A673 (cell line): ENCODE measurements at places on chromosomes 1 and 21.

- no peak for DNase-seq
These were observed 17.9 kb upstream of the ZNF281 start for GRCh38 chr1:200427744-200428143.

- no peak for DNase-seq
These were observed 147.5 kb downstream of the TSEN15 start for GRCh38 chr1:184199036-184199435.

GRCh38 chr1:198978523-198978922 lies 339.7 kb downstream of the PTPRC start:
- DNase-seq = no peak

GRCh38 chr1:203373991-203374390 lies 23.1 kb upstream of the FMOD start:
- no peak for DNase-seq

GRCh38 chr1:29279406-29279805 lies 43.1 kb downstream of the PTPRU start:
- DNase-seq = no peak

GRCh38 chr1:154440036-154440804 lies 35.1 kb downstream of the IL6R start:
- DNase-seq = no peak

DNA sequence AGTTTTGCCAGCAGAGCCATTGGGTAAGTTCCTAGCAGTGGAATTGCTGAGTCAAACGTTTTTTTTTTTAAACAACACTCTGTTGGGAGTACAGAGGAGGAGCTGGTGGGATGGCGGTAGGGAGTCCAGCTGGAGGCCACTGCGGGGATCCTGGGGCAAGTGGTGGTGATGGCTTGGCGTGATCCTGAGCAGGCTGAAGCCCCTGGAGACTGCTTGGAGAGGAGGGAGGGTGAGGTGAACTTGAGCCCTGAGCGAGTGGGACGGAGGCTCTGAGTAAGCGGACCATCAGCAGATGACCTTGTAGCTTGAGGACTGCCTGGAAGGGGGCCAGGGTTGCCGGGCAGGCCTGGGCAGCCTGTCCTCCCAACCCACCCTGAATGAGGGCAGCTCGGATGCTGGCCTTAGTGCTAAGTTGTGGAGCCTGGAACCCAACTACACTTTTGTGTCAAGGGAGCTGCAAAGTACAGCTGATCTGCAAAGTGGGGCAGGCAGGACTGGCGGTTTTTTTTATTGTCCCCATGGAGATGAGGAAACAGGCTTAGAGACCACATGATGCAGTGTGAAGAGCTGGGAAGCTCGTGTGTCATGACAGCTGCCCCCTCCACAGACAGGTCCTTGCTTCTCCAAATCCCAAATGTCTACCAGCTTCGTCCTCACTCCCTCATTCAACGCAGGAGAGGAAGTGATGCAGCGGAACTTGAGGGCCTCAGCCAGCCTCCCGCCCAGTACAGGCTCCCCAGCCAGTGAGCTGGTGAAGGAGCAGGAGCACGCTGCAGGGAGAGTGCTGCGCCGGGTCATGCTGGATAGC lies 20.2 kb downstream of the MRPL37 start:
- DNase-seq = no peak

DNA sequence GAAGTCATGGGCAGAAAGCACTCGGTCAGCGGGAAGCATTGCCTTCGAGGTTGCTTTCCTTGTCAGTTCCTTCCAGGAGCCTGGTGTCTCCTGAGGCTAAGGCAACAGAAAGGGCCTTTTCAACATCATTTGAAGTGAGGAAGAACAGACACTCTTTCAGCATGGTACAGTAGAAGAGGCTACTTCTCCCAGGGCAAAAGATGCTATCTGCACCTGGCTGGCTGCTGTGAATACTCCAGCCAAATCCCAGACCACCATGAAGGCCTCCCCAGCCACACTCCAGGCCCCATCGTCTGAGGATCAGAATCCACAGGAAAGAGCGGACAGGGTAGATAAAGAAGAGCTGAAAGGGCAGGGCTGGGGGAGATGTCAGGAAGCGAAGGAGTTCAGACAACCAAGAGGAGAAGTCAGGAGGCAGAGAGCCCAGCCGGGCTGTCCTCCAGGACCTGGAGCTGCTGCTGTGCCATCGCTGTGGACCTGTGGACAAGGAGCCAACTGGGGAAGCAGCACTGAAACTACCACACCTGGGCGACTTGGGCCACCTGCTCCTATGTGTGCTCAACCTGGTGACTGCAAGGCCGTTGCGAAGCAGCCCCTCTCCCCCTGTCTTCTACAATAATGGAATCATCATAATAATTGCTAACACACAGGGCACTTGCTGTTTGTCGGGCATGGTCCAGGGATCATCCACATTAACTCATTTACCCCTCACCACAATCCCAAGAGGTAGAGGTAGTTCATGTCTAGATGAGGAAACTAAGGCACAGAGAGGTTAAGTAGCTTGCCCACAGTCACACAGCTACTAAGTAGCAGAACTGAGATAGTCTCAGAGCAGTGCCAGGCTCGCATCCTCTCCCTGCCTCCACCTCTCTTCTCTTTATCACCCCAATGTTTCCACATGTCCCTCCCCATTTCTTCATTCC lies 88.0 kb upstream of the ZBTB40 start:
- DNase-seq = no peak

DNA sequence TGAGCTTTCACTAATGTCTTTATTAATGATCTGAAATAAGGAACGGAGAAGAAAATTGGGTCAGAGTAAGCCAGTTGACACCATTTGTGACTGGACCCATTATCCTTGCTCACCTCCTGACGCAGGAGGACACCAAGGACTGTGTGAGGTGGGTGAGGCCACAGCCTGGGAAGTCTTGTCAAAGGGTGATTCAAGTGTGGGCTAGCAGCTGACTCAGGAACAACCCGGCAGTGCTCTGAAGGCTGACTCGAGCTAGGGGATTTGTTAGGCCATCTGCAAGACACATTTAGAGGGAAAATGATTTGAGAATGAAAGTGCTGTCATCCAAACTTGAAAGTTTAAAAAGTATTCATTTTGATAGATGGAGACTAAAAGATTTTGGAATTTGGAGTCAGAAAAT lies 21.2 kb downstream of the PRRX1 start:
- no peak for DNase-seq

DNA sequence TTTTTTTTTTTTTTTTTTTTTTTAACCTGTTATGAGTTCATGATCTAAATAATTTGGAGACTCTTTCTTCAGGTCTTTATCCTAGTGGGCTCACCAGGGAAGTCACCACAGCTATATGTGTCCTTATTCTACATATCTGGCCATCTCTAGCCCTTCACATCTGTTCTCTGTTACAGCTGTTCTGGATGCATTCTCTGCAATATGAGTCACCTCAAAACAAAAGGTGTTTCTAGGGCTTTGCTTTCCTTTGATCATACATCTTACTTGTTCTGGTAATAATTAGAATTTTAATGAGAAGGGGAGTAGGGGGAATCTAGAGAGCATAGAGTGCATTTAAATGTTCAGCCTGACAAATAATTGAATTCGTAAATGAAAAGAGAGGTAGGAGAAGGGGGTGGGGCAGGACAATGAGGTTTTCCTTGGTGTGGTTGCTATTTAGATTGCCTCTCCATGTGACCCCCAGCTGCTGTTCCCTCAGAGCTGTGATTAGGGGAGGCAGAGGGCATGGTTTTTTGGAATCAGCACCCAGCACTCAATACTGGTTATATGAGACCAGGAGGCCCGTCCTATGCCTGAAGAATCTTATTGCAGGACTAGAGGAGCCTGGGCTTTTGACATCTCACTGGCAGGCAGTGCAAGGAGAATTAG lies 8.0 kb downstream of the SYT6 start:
- DNase-seq = no peak

GRCh38 chr1:95017775-95018174 lies 55.0 kb downstream of the ALG14 start:
- DNase-seq = no peak

DNA sequence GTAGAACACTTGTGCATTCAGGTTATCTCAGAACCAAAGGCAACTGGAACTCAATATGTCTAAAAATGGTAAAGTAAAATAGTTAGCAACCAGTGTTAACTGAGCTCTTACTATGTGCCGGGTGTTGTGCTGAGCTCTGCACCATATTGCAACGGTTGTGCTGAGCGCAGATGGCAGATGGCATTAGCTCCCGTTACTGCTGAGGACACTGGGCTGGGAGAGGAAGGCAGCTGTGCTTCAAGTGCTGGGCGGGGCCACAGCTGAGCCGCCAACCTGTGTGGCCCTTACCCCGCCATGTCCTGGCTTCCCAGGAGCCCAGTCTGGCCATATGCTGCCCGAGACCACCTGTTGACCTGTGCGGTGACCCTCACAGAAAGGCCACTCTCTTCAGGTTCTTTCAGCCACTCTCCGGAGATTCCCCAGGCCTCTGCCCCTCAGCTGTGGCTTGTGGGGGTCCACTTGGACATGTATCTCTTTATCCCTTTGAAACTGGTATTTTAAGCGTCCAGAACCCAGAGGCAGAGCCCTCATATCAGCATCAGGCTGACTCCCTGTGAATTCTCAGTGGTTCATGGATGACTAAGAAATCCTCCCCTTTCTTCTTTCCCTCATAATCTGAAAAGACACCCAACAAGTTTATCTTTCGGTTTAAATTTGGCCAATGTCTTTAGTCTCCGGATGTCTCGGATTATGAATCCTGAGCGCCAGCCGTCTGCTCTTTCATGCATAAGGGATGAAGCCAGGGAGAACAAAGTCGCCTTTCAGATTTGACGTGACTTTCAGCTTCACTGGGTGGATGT lies 26.4 kb downstream of the LDLRAP1 start:
- no peak for DNase-seq

DNA sequence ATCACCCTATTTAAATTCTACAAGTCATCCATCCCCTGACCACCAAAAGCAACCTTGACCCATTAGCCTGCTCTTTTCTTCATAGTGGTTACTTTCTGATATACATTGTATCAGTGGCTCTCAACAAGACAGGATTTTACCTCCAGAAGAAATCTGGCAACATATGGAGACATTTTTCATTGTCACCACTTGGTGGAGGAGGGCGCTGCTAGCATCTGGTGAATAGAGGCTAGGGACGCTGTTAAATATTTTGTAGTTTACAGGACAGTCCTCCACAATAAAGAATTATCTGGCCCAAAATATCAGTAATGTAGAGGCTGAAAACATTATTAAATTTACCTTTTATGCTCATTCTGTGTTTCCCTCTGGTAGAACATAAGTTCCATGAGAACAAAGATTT lies 6.1 kb downstream of the HSPA13 start:
- DNase-seq = peak; percentile 35

- DNase-seq = peak; percentile 36
These were observed at the start of gene KMO for GRCh38 chr1:241532162-241532531. Gene KMO, plus strand, starts transcription at chr1:241532378. Its CDS starts 67 bp downstream, at chr1:241532445.

DNA sequence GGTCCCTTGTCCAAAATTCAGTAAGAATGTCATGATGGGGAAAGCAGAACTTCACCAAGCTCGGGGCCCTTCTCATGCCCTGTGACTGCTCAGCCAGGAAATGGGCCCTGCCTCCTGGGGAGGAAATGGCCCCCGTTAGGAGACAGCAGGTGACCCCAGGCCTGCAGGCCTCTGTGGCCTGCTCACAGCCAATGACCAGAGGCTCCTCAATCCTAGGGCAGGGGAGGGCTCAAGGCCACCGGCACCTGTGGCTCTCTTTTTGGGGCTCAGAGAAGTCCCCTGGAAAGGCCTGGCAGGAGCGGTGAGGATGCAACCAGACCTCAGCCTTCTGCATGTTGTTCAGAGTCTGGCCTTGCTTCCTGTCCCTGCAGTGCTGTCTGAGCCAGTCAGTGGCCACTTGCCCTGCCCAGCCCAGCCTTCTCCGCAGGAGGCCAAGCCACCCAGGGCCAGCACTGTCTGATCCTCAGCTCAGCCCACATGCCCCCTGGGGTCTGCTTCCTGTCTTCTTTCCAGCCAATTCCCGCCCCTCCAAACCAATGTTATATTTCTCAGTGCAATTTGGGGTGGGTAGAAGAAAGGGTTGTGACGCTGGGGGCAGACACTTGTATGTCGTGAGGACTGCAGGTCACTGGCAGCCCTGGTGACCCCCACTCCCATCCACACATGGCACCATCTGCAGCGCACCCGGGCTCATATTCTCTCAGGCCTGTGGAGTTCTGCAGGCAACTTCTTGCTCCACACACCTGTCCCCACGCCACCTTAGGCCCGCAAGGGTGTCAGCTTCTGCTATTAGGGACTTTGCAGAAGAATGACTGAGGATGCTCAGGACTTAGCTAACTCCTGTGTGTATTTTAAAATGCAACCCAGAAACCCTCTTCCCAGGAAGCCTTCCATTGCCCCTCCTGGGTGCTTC lies 83.6 kb downstream of the ITPKB start:
- DNase-seq = peak; percentile 64

GRCh38 chr1:145871994-145872924 lies 13.4 kb upstream of the PIAS3 start:
- no peak for DNase-seq

DNA sequence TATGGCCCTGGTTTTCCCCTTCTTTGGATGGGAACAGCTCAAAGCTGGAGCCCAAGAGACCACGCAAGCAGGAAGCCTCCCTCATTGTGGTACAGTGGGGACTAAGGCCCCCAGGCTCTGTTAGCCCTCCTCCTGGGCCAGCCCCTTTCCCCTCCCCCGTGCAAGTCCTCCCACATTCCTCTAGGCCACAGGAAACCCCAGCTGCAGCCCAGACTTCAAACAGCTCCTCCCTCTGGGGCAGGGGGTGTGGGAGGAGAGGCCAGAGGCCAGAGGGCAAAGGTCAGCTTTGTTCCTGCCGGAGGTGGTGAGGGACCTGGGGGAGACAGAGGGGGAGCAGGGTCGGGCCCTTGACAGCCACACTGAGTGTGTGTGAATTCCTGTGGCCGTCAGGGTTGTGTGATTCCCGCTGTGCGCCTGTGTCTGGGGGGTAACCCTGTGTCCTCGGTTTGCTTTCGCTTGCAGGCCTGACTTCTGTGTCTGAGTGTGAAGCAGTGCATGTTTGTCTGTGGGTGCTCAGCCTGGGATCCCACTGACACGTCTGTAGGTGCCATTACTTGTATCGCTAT lies 3.4 kb upstream of the AHDC1 start:
- DNase-seq = no peak

DNA sequence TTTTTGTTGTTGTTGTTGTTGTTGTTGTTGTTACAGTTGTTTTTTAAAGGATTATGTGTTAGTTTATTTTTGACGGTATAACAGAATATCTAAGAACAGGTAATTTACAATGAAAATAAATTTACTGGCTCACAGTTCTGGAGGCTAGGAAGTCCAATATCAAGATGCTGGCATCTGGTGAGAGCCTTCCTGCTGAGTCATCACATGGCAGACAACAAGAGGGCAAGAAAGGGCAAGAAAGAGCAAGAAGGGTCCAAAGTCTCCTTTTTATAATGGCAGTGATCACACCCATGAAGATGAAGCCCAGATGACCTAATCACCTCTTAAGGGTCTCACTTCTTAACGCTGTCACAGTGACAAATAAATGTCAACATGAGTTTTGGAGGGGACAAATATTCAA lies 142.1 kb downstream of the NEGR1 start:
- no peak for DNase-seq

GRCh38 chr1:186849271-186849671 lies 20.5 kb downstream of the PLA2G4A start:
- peak; percentile 53 for DNase-seq

DNA sequence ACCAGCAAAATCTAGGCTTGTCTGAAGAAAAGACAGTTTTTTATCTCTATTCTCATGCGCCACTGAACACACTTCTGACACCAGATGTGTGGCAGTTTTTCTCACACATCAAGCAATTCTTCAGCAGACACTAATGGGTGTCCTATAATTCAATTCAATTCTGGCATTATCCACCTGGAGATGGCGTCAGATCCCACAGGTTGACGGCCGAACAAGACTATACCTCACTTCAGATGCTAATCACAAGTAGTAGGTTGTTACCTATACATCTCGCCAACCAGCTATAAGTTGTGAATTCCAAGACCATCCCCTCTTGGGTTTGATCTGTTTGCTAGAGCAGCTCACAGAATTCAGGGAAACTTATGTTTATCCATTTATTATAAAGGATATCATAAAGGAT lies 89.9 kb upstream of the ARTN start:
- DNase-seq = no peak
